ENCODE measurements at places on chromosomes 7 and 10. TPM values are rescaled to one million over a fixed set of nuclear protein-coding genes. Genes with fewer than 3 reads are reported as not detected.

- no peak overlapping the region for H3K4me3 ChIP-seq
- no peak for DNase-seq
- H3K4me1 ChIP-seq: no peaks in the 10 kb centered on the region
- no peak overlapping the region for H3K27ac ChIP-seq
- H3K27me3 ChIP-seq: no peaks in the 10 kb centered on the region
- peaks cover 18% of the 10 kb centered on the region for H3K36me3 ChIP-seq
Measured at GRCh38 chr7:74542558-74543117, 88.9 kb downstream of the GTF2IRD1 start.

Gene STEAP4
- total RNA-seq: not detected

DNA sequence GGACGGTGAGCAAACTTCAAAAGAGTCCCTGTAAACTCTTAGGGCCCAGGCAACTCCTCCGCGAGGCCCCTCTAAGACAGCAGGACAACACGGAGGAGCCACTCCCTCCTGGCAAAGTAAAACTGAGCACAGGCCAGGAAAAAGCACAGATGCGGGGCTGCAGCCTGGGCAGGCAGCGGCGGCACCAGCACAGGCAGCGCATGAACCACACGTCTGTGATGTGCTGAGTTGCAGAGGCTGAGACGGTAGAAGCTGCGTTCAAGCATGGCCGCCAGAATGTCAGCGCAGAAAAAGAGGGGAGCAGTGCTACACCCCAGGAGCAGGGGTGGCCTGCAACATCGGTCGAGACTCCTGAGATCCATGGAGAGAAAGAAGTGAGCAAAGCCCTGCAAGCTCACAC lies 46.1 kb upstream of the STK17A start:
- no peaks in the 10 kb centered on the region for H3K36me3 ChIP-seq
- H3K27ac ChIP-seq: no peak overlapping the region
- no peak for DNase-seq
- H3K4me1 ChIP-seq: peaks cover 19% of the 10 kb centered on the region
- H3K27me3 ChIP-seq: peaks cover 5% of the 10 kb centered on the region
- no peak overlapping the region for H3K4me3 ChIP-seq

GRCh38 chr7:1558181-1558811 lies 2.3 kb upstream of the TMEM184A start:
- no peaks in the 10 kb centered on the region for H3K36me3 ChIP-seq
- H3K27me3 ChIP-seq: no peaks in the 10 kb centered on the region
- peaks cover 7% of the 10 kb centered on the region for H3K4me1 ChIP-seq
- no peak for DNase-seq

DNA sequence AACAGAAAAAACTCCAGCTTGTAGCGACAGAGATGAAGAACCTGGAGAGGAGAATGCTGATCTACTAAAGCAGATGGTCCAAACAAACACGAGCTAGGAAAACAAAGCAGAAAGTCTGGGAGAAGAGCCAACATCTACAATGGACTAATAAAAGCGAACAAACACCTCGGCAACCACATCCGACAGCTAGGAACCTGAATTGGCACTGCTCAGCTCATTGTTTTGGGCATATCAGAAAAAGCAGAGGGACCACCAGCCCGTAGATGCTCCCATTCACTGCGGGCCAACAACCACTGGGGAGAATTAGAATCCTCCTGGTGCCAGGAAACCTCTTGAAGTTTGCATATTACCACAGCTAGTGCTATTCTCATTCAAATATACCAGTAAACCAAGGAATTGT lies 204.7 kb downstream of the NXPH1 start:
- DNase-seq: no peak
- no peak overlapping the region for H3K27ac ChIP-seq
- H3K4me1 ChIP-seq: no peaks in the 10 kb centered on the region
- H3K4me3 ChIP-seq: no peak overlapping the region
- H3K36me3 ChIP-seq: no peaks in the 10 kb centered on the region

DNA sequence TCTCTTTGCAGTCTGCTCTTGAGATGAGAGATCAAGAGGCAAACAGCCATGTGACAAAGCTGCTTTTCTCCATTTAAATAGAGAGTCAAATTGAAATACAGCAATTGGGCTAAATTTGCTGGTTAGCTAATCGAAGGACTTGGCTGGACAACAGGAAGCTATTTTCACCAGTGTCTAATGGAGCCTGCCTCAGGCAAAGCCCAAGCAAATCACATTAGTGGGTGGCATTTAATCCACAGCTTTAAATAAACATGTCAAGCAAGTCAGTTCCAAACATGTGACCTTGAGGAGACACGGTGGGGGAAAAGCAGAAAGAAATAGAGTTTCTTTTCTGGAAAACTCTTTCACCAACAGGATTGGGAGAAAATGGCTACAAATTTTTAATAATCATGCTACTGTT lies 180.5 kb upstream of the AOAH start:
- H3K36me3 ChIP-seq: peaks cover 14% of the 10 kb centered on the region
- DNase-seq: no peak
- peaks cover 40% of the 10 kb centered on the region for H3K4me1 ChIP-seq
- H3K4me3 ChIP-seq: no peak overlapping the region
- no peaks in the 10 kb centered on the region for H3K27me3 ChIP-seq
- no peak overlapping the region for H3K27ac ChIP-seq

DNA sequence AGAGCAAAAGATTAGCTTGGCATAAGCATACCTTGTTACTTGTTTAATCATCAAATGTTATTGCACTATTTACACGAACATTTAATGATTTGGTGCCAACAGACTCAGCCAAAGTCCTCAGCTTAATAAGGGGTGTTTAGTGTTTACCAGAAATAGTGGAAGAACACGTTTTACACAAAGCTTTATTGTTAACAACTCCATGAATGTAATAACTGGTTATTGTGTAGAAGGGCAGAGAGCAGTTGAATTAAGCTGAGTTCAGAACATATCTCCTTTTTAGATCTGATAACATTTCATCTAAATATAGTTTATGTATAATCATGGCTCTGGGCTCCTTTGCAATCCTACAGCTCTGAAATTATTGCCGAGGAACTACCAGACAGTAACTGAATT lies 99.1 kb downstream of the CABCOCO1 start:
- no peak overlapping the region for H3K4me3 ChIP-seq
- H3K27ac ChIP-seq: no peak overlapping the region
- no peaks in the 10 kb centered on the region for H3K36me3 ChIP-seq
- H3K27me3 ChIP-seq: no peaks in the 10 kb centered on the region

Gene NRP1
- total RNA-seq: 37.0 TPM

- no peaks in the 10 kb centered on the region for H3K27me3 ChIP-seq
- H3K4me3 ChIP-seq: no peak overlapping the region
- no peak overlapping the region for H3K27ac ChIP-seq
- no peaks in the 10 kb centered on the region for H3K4me1 ChIP-seq
- no peak for DNase-seq
- peaks cover 40% of the 10 kb centered on the region for H3K36me3 ChIP-seq
Measured at GRCh38 chr10:7756360-7756992, 31.3 kb downstream of the KIN start.

Gene CPN1
- total RNA-seq: 4.5 TPM

Gene SEMA4G
- total RNA-seq: 57.1 TPM

DNA sequence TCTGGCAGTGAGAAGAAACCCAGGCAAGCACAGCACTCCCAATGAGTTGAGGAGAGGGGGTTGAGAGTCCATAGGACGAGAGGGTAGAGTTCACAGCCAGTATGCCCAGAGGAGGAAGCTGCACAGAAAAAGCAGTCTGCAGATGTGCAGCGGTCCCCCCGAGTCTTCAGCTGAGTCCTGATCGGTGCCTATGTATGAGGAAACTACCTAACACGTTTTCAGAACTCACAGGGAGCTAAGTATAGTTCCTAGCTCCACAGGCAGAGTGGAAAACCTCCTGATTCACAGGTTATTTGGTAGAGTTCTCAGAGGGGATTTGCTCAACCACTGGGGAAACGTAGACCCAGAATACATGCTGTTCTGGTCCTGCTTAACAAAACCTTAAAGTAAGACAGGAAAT lies 271.3 kb upstream of the CNTNAP2 start:
- DNase-seq: no peak
- no peak overlapping the region for H3K27ac ChIP-seq
- H3K27me3 ChIP-seq: no peaks in the 10 kb centered on the region
- no peaks in the 10 kb centered on the region for H3K36me3 ChIP-seq

DNA sequence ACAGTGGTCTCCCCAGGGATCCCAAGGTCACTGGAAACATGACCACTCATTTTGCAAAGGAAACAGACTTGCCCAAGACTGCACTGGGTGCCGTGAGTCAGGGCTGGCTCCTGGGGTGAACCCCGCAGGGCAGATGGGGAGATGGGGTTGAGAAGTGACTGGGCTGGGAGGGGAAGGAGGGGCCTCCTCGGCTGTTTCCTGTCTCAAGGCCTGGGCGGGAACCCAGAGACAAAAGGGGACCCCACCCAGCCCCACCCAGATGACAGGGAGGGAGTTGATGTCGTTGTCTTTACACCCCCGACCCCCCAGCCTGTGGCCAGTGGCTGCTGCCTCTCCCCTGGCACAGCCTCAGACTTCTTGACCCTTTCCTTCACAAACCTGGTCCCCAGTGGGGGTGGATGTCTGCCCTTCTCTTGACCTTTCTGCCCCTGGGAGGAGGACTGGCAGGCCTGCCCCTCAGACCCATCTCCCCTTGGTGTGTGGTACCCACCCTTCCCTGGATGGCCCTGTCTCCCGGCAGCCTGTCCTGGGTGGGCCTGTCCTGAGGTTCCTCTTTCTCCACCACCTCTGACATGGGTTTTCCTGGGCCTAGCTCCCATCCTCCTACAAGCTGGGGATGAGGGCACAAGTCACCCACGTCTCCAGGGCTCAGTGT lies 1.4 kb downstream of the MYO1G start:
- DNase-seq: no peak
- H3K4me3 ChIP-seq: no peak overlapping the region
- H3K27ac ChIP-seq: no peak overlapping the region
- H3K27me3 ChIP-seq: no peaks in the 10 kb centered on the region
- no peaks in the 10 kb centered on the region for H3K4me1 ChIP-seq

GRCh38 chr7:44280993-44281721 lies 44.2 kb downstream of the CAMK2B start:
- no peak overlapping the region for H3K27ac ChIP-seq
- no peaks in the 10 kb centered on the region for H3K4me1 ChIP-seq
- H3K27me3 ChIP-seq: peaks cover 3% of the 10 kb centered on the region
- no peak overlapping the region for H3K4me3 ChIP-seq

GRCh38 chr10:98338318-98338717 lies 70.3 kb upstream of the LOXL4 start:
- no peaks in the 10 kb centered on the region for H3K4me1 ChIP-seq
- H3K4me3 ChIP-seq: no peak overlapping the region
- DNase-seq: no peak
- no peaks in the 10 kb centered on the region for H3K36me3 ChIP-seq
- H3K27me3 ChIP-seq: peaks cover 13% of the 10 kb centered on the region
- no peak overlapping the region for H3K27ac ChIP-seq

GRCh38 chr10:130012129-130012528 lies 48.1 kb upstream of the EBF3 start:
- no peak for DNase-seq
- H3K36me3 ChIP-seq: no peaks in the 10 kb centered on the region
- peaks cover 4% of the 10 kb centered on the region for H3K4me1 ChIP-seq

DNA sequence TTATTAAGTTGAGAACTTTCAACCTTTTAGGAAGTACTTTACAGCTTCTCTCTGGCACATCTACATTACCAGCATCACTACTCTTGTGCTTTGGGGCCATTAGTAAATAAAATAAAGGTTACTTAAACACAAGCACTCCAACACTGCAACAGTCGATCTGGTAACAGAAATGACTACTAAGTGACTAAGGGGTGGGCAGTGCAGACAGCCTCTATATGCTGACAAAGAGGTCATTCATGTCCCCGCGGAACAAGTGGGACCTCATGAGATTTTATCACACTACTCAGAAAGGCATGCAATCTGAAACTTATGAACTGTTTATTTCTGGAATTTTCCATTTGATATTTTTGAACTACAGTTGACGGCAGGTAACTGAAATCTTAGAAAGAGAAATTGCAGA lies 111.3 kb upstream of the DNAJB12 start:
- no peaks in the 10 kb centered on the region for H3K27me3 ChIP-seq
- DNase-seq: no peak
- peak overlapping the region; percentile 11 for H3K27ac ChIP-seq
- H3K36me3 ChIP-seq: peaks cover 16% of the 10 kb centered on the region
- peaks cover 7% of the 10 kb centered on the region for H3K4me1 ChIP-seq

Gene LIPM
- total RNA-seq: not detected

Gene ENTPD1
- not detected for total RNA-seq

GRCh38 chr7:150787321-150788281 lies 12.6 kb downstream of the TMEM176B start:
- peaks cover 6% of the 10 kb centered on the region for H3K4me1 ChIP-seq
- DNase-seq: no peak
- peaks cover 12% of the 10 kb centered on the region for H3K27me3 ChIP-seq
- H3K27ac ChIP-seq: no peak overlapping the region

Gene CUBN
- 0.98 TPM for total RNA-seq

DNA sequence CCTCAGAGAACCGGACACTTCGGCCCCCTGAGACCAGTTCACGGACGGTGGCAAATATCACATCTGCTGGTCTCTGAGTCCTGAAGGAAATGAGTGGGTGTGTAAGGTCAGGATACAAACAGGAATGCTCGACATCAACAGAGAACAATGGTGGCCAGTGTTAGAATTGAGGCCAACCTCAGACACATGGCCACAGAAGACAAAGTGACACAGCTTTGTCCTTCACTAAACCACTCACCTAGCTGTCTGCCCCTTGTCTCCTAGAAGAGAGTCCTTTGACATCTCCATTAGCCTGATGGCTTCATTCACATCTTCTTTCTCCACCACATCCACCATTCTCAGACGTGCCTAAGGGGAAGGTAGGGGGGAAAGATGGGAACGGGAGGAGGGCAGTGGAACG lies 4.3 kb downstream of the COPS6 start:
- no peaks in the 10 kb centered on the region for H3K27me3 ChIP-seq
- H3K27ac ChIP-seq: peak overlapping the region; percentile 84
- H3K4me1 ChIP-seq: peaks cover 13% of the 10 kb centered on the region

Gene ARHGAP22
- 4.7 TPM for total RNA-seq

GRCh38 chr7:2983586-2983985 lies 60.1 kb downstream of the CARD11 start:
- H3K4me3 ChIP-seq: no peak overlapping the region
- H3K4me1 ChIP-seq: peaks cover 15% of the 10 kb centered on the region
- H3K27ac ChIP-seq: peak overlapping the region; percentile 83
- DNase-seq: no peak
